ENCODE measurements at places on chromosomes 4 and X.

DNA sequence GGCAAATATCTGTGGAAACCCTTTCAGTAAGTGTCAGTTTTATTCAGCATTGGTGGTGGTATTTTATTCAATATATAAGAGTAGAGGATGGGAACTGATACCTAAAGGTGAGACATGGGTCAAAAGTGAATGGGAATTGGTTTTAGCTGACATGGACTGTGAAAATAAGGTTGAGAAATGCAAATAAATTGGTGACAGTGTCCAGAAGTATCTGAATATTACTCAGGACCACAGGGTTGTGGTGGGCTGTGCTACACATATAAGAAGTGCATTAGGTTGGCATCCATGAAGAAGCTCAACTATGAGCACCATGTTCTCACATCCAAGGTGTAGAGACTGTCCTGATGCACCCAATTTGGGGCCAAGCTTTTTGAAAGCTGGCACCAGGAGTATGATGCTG, 45.0 kb downstream of the ETDC start:
- H3K27ac ChIP-seq, result no peak overlapping the region
- no peaks in the 10 kb centered on the region for H3K27me3 ChIP-seq
- no peaks in the 10 kb centered on the region for H3K36me3 ChIP-seq
- no peaks in the 10 kb centered on the region for H3K4me1 ChIP-seq

DNA sequence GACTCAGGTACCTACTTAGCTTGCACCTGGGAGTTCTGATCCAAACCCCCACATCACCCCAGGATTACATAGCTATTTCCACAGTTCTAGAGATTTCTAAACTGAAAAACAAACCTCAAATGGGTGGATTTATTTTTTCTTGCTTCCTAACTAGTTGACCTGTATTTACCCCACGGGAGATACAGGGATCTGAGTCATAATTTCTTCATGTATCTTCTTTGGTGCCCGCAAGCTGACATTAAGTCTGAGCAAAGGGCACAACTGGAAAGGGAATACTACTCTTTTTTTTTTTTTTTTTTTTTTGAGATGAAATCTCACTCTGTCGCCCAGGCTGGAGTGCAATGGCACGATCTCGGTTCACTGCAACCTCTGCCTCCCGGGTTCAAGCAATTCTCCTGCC, 10.0 kb upstream of the ELOVL6 start:
- no peaks in the 10 kb centered on the region for H3K4me1 ChIP-seq
- H3K27ac ChIP-seq, result no peak overlapping the region
- no peaks in the 10 kb centered on the region for H3K36me3 ChIP-seq
- H3K27me3 ChIP-seq, result no peaks in the 10 kb centered on the region

- H3K4me1 ChIP-seq, result no peaks in the 10 kb centered on the region
- H3K27me3 ChIP-seq, result no peaks in the 10 kb centered on the region
- no peak overlapping the region for H3K27ac ChIP-seq
- DNase-seq, result no peak
- H3K4me3 ChIP-seq, result no peak overlapping the region
These were observed 107.0 kb upstream of the STIM2 start for GRCh38 chr4:26753617-26754016.

DNA sequence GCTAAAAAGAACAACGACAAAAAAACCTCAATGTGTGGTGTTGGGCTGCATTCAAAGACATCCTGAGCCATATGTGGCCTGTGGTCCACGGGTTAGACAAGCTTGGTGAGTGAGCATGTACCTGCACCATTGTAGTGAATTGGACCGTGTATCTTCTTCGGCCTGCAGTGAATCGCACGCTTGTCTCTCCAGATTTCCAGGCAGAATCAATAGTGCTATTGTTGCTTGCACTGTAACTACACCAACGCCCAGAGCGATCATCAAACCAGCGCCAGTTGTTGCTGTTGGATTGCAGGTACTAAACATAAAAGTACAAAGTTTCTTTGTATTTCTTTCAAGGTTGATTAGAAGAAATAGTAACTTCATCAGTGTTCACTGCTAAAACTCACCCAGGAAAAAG, 101.6 kb downstream of the HUWE1 start:
- no peaks in the 10 kb centered on the region for H3K27me3 ChIP-seq
- peaks cover 7% of the 10 kb centered on the region for H3K36me3 ChIP-seq
- H3K27ac ChIP-seq, result no peak overlapping the region
- no peak overlapping the region for H3K4me3 ChIP-seq
- H3K4me1 ChIP-seq, result no peaks in the 10 kb centered on the region
